NCI-H1436 treated with DMSO at 0.1 percent for 48 hours (cell line): ENCODE measurements at places on chromosomes 16 and 17.

DNA sequence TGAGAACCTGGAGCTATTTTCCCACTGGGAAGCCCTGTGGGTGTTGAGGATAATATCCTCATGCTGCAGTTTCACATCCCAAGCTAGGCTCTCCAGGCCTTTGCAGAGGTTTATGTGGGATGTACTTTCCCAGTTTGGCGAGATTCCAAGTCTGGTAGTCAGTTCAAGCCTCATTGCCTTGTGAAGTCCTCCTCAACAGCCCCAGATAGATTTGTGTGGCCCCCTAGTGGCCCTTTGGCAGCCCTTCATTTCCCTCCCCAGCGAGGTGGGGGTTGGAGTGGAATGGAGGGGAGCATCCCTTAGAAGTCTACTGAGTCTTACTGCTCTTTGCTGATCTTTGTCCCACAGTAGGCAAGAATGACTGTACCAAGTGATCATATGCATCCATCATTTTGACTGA is 137.9 kb downstream of the CDH11 start:
- no peak for DNase-seq

- no peak for DNase-seq
Measured at GRCh38 chr16:88578446-88579313, 8.5 kb downstream of the ZC3H18 start.

- no peak for DNase-seq
Measured at GRCh38 chr16:67530013-67530939, 1.6 kb downstream of the RIPOR1 start.

DNA sequence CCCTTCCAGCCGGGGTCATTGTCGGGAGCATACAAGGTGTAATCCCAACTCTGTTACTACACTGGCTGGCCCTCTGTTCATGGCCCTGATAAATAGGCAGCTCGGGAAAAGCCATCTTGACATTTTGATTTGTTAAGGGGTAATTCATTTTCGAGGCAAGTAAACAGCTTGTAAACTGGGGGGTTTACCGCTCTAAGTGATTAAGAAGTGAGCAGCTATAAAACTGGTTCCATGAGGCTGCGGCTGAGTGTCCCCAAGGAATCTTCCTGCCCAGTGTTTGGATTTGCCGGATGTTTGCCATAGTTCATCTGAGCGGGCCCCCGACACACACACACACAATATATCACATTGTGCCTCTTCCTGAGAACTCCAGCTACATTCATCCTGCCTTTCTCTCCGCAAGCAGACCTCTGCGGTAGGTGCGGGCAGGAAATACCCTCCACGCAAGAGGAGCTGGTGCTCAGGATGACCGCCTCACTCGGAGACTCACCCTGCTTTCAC is 92.2 kb downstream of the SOCS1 start:
- no peak for DNase-seq

DNA sequence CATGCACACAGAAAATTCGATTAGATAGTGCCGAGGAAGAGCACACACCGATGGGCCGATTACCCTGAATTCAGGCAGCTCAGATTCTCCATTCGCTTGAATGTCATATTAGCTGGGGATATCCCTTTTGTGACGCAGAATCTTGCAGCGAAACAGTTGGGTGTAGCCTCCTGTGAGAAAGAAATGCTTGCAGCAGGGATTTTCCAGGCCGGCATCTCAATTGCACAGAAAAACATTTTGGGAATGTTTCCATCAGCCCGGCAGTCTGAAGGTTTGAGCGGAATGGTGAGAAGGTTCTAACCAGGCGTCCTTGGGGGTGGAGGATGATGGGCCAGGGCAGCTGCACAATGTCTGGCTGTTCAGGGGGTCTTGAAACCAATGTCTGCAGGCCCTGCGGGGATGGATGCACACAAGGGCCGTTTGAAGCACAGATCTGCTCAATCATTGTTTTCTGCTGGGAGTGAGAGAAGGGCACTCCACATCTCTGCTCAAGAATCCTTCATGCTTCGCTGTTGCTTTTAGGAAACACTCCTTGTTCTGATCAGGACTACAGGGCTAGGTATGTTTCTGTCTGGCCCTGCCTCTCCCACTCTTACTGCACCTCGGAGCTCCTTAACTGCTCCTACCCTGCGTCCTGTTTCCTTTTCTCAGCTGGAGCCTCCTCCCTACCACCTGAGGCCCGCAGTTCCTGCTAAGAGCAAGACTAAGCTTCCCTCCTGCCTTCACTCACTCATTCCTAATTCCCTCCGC is 94.6 kb downstream of the CMIP start:
- DNase-seq, result no peak

GRCh38 chr17:44961921-44962350 is 6.2 kb downstream of the C1QL1 start:
- DNase-seq, result no peak

- no peak for DNase-seq
Measured at GRCh38 chr17:31453896-31454295, 62.4 kb downstream of the RAB11FIP4 start.

DNA sequence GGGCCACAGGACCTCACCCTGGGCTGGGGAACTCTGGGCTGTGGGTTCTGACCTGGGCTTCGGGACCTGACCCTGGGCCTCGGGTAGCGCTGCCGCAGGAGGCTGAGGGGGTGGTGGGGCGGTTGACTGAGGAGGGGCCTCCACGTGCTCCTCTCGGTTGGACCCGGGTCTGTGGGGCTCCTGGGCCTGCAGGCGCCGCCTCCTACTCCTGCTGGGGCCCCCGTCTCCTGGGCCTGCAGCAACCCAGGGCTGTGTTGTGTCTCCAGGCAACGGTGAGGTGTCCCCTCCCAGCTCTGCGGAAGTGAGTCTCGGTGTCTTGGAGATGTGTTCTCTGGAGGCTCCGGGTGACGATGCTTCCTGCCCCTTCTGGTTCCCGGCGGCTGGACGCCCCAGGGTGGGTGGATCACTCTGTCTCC is 41.5 kb upstream of the GNG13 start:
- DNase-seq, result no peak

DNA sequence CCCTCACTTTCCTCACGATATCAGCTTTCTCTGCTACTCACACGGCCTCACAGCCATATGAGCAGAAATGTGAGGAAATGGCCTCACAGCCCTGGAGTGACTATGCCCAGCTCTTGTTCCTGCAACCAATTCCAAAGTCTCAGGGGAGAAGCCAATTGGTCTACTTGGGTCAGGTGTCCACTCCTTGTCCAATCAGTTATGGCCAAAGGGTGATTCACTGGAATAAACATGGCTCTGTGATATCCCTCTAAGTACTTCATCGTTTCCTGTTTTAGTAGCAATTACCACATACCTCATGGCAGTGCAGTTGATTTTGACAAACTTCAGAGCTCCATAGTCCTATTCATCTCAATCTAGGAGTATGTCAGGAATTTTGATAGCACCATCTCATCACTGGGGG is 195.4 kb downstream of the KATNIP start:
- DNase-seq, result no peak

- DNase-seq, result no peak
Measured at GRCh38 chr17:33949100-33949499, 306.0 kb upstream of the CCL2 start.

GRCh38 chr16:70257391-70257790 is 5.7 kb upstream of the EXOSC6 start:
- DNase-seq, result no peak

DNA sequence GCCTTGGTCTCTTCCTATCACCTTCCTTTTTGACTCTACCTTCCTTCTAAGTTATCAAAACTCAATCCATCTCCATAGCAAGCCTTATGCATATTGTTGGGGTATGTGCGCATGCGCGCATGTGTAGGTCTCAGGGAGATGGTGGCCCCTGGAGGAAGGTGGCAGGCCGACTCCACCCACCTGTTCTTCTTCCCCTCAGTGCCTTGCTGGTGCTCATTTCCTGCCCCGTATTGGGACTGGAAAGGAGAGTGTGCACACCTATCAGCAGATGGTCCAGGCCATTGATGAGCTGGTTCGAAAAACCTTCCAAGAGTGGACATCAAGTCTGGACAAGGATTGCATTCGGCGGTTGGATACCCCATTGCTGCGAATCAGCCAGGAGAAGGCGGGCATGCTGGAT is 25.2 kb downstream of the DNAH2 start:
- DNase-seq, result no peak

DNA sequence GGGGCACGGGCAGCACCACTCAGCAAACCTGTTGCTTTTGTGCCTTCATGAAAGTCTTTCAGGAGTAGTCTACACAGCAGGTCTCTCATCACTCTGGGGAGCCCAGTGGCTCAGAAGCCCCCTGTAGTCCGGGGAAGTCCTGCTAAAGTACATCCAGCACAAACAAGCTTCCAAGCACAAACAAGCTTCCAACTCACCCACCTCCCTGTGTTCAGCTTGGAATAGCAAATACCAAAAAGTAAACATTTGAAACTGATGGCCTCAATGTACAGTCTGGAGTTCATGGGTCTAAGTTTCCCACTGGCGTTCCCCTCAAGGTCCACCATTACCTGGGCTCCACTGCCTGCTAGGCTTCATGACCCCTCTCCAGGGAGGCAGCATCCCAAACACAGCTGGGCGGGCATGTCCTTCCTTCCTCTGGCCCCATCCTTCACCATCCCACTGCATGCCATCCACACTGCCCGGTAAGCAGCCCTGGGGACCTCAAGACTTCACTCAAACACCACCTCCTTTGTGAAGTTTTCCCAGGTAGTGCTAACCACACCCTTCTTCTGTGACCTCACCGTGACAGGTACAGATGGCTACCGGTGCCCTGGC is 62.8 kb upstream of the SIAH1 start:
- no peak for DNase-seq

DNA sequence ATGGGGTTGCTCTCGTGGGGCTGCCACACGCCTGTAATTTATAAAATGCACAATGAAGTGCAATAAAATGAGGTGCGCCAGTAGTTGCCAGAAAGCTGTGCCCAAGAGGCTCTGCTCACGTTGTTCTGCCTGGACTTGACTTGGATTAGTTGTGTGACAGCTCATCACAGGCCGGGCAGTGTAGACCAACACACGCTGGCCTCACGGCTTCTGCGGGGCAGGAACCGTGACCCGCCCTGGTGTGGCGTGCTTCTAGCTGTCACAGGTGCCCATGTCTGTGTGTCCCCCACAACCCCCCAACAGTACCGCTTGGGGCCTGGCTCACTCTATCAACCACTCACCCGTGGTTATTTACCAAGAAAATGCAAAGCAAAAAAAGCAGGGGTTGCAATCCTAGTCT is 112.2 kb upstream of the ZNF750 start:
- DNase-seq, result no peak

DNA sequence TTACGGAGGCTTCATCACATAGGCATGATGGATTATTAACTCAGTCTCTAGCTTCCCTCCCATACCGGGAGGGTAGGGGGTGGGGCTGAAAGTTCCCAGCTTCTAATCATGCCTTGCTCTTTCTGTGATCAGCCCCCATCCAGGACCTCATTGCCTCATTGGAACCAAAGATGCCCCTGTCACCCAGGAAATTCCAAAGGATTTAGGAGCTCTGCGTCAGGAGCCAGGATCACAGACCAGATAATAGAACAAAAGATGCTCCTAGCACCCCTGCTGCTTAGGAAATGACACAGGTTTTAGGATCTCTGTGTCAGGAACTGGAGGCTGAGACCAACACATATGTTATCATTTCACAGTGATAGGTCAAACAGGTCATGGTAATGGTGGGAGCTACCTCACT is 9.7 kb downstream of the USB1 start:
- DNase-seq, result no peak

GRCh38 chr16:4376126-4376892 is 4.7 kb downstream of the VASN start:
- DNase-seq, result no peak

GRCh38 chr17:8294814-8295316 is 335 bp downstream of the SLC25A35 start:
- no peak for DNase-seq

DNA sequence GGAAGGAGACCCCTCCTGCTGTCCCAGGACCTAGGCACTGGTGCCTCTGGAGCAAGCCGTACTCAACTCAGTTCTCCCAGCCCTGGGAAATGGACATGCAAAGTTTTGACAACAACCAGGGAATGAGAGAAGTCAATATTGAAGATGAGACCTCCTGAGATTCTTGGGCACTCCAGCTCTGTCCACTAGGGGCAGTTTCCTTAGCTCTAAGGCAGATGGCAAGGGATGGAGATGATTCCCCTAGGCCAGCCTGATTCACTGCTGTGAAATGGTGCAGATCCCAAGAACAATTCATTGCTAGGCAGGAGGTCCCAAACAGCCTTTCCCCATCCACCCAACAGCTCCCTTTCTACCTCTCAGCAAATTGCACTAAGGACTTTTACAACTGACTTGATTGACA is 20.5 kb upstream of the SDR42E2 start:
- DNase-seq, result no peak

DNA sequence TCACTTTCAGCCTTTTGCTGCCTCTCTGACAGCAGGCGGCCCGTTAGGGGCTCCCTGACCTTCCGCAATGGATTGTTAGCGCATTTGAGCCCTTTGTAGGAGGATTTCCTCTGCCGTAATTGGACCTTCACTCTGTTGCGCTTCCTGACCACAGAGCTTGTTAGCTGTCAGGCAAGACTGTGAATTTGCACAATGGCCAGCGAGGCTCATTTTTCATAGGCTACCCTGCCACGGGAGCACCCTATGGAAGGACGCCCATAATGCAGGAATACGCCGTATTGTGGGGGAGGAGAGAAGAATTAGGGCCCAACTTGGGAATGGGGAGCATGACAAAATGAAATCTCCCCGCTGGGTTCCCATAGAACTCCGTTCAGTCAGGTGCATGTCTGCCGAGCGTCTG is 205.2 kb upstream of the NLRP1 start:
- DNase-seq, result no peak

- no peak for DNase-seq
Measured at GRCh38 chr16:6645768-6646568, 686.7 kb upstream of the RBFOX1 start.
